Amniotic stem cell (primary cell): ENCODE measurements at places on chromosomes 2 and 18.

DNA sequence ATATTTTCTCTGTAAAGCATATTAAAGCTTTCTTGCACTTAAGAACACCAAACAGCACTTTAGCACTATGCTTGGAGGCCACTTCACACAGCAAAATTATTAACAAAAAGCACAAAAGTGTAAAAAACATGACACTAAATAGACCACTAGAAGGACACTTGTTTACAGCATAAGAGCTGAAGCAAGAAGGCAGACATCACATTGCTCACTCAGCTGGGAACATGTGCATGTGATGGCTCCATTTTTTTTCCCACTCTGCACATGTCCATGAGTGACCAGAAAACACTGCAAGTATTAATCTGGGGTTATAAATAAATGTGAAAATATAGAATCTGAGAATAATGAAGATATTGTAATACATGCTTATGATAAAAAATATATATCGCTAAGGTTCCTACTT, 103.1 kb upstream of the MAPRE2 start:
- no peak for DNase-seq

DNA sequence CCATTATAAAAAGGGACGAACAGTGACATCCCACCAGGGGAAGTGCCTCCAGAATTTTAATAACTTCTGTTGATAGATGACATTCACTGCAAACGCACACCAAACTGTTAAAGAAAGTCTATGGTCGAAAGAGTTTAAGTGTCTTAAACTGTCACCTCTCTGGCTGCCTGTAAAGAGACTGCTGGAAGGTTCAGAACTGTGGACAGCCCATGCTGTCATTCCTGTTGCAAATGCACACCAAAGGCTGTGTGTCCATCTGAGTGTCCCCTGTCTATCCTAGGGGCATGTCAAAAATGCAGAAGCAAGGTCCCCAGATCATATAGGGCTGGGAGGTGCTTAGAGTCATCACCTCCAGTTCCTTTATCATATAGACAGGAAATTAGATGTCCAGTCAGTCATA, 171.8 kb downstream of the CYRIA start:
- no peak for DNase-seq

DNA sequence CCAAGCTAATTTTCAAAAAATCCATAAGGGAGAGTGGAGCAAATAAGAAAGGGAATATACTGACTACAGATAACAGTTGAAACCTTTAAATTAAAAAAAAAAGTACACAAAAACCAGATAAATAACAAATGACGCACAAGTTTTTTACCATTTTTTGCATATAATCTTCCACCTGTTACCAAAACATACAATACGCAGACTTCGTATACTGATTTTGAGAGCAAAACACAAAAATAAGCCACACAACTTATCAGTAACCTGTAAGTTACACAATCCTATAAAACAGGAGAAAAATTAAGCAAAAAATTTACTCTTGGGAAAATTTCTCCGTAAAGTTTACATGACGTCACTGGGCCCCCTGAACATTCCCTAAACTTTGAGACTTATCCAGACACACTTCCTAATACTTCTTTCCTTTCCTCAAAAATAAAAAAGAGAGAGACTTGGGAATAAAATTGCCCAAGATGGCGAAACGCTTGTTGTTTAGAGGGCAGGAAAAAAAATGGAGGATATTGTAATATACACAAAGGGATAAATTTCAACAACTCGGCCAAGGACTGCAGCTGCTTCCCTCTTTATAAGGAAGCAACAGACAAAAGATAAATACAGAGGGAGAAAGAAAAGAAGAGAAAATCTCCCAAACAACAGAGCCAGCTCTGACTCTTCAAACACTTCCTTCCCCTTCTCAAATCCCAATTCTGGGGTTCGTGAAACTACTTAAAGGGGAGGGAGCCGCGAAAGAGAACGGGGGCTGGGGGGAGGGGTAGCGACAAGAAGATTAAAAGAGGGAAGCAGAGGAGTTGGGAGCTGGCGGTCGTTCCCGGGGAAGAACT, 1.6 kb downstream of the BAZ2B start:
- no peak for DNase-seq

DNA sequence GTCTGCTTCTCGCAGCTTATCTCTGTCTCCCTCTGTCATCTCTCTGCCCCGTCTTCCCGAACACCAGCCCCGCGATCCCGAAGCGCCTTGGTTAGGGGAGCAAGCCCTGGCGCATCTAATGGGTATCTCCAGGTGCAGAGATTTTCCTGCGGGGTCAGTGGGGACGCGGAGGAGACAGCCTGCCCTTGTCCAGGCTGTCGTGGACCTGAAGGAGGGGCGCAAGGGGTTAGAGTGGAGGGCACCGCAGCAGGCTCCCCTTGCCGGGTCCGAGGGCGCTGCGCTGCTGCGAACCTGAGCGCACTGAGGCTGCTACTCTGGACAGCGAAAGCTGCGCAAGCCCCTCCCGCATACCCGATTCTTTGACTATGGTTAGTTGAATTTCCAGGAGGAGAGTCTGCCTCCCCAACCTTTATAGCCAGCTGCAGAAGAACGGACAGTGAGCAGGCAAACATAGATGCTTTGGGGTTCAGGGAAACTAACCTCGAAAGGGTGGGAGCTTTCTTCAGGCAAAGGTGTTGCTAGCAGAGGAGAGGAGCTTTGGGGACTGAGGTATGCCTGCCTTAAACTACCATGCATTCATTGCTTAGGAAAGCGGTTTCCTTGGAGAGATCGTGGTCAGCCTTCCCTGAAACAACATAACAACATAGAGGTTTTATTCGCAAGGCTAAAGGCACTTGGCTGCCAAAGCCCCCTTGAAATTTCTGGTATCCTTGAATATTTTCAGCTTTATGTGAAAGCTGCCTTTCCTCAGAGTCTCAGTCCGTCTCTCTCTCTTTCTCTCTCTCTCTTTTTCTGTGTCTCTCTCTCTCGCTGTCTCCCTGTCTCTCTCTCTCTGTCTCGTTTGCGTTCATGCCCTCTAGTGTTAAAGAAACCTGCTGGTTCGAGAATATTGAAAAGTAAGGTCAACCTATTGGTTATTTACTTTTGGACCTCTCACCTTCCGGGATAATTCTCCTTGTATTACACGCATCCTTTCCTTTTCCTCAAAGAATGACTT, 1.6 kb downstream of the GALNT13 start:
- no peak for DNase-seq

GRCh38 chr18:42290318-42291307, 335.6 kb downstream of the PIK3C3 start:
- DNase-seq, result no peak

- no peak for DNase-seq
These were observed 2.2 kb upstream of the SCN2A start for GRCh38 chr2:165237056-165237455.

DNA sequence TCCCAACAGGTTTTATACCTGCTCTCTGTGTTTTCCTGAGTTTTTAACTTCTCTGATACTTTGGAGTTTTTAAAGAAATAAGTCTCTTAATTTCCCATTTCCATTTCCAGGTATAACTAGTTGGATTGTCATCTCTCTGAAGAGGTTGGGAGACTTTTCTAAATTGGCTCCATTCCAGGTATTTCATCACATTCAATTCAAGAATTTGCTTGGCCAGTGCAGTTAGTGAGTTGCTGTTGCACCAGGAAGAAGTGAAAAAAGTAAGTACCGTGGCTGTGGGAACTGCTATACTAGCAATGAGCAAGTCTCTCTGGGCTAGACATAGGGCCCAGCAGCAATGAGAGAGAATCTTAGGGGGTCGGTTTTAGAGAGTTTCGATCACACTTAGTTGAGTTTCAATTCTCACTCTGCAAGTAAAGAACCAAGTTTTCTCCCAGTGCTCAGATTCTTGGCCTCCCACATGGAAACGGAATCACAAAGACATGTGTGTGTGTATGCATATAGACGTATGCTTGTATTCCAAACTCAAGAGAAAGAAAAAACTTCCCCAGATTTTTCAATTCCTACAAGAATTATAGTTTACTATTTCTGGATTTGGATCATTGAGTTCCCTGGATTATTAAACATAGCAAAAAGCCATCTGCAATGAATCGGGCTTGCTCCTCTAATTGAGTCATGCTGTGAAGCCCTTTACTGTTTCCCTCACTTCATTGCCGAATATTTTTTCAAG, 894.4 kb downstream of the BCL11A start:
- no peak for DNase-seq

DNA sequence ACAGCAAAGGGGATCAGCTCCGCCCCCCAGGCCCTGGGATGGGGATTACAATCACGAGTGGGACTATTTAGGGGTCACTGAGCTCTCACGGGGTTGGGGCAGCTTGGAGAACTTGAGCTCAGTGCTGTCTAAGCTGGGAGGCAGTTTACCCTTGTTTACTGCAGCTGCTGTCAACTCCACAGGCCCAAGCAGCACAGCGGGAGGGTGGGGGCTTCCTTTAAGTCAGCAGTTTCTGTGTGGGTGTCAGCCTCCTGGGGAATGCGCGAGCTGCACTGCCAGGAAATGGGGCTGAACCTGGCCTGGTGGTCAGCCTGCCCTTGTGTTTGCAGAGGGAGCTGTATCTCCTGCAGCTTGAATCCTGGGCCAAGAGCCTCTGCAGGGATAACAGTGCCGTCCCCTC, 29.8 kb downstream of the TOGARAM2 start:
- DNase-seq, result no peak

GRCh38 chr2:232981356-232981755, 31.7 kb downstream of the NGEF start:
- no peak for DNase-seq

DNA sequence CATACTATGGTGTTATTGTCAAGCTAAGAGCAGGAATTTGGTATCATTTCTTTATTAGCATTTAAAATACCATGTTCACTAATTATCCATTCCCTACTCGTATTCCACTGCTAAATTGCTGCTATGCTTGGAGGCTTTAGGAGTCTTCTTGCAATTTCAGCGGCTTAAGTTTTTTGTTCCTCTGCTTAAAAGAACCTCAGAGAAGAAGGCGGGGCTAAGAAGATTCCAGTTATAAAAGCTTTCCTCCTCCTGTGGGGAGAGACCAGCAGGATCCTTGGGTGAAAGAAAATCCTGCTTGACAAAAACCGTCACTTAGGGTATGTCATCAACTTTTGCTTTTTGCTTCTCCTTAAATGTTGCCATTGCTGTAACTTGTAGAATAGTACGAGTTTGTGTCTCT, at the start of gene TRPM8:
TSS of gene TRPM8 (plus strand) at position 258 of the 400 bp plus-strand sequence. CDS start 9,165 bp downstream, outside the sequence.
- DNase-seq, result no peak

GRCh38 chr18:13125191-13125590, 93.4 kb upstream of the LDLRAD4 start:
- no peak for DNase-seq

GRCh38 chr2:130334026-130334425, 8.7 kb upstream of the IMP4 start:
- no peak for DNase-seq

GRCh38 chr2:20384953-20385352, 34.3 kb upstream of the PUM2 start:
- no peak for DNase-seq

GRCh38 chr2:109195193-109196045, 66.4 kb downstream of the SH3RF3 start:
- no peak for DNase-seq

GRCh38 chr18:75124551-75124950, 84.4 kb downstream of the PTGR3 start:
- no peak for DNase-seq

GRCh38 chr2:145029081-145029480, 509.2 kb upstream of the ZEB2 start:
- DNase-seq, result no peak

- DNase-seq, result no peak
These were observed 274.6 kb upstream of the CCDC68 start for GRCh38 chr18:55233857-55234256.

GRCh38 chr18:79680100-79680879, 687 bp downstream of the CTDP1 start:
- peak; percentile 35 for DNase-seq

DNA sequence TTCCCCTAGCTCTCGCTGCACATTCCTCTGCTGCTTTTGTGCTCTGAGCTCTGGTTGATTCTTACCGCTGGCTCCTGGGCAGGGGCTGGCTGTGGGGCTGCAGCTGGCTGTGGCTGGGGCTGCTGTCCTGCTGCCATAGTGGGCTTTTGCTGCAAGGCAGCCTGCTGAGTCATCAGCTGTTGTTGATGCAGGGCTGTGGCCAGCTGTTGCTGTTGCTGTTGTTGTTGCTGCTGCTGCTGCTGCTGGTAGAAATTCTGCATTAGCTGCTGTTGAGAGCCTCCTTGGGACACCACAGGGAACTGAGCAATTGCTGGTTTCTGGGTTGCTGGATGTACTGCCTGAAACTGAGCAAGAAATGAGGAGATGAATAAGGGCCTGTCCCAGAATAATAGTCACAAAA, 77.2 kb upstream of the NFU1 start:
- DNase-seq, result peak; percentile 20

DNA sequence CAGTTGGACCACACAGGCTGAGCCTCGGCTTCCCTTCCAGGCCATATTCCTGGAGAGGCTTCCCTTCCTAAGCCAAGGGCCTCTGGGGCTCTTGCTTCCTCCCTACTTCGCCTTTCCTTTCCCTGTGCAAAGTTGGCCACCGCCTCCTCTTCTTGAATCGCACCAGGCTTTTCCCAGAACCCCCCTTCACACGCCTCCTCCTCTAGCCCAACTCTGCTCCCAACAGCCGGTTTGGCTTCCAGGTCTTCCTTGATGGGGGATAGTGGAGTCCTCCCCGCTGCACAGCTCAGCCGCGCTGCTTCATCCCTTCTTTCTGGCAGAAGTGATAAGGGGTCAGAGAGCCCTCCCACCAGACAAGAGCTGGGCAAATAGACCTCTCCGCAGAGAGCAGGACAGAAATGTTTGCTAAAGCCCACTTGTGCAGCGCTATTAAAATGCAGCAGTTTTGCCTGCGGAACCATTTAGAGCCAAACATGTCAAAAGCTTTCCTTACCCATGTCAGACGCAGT, 56.4 kb downstream of the SNORC start:
- no peak for DNase-seq

- no peak for DNase-seq
These were observed 156.2 kb downstream of the WDSUB1 start for GRCh38 chr2:159130302-159130701.

DNA sequence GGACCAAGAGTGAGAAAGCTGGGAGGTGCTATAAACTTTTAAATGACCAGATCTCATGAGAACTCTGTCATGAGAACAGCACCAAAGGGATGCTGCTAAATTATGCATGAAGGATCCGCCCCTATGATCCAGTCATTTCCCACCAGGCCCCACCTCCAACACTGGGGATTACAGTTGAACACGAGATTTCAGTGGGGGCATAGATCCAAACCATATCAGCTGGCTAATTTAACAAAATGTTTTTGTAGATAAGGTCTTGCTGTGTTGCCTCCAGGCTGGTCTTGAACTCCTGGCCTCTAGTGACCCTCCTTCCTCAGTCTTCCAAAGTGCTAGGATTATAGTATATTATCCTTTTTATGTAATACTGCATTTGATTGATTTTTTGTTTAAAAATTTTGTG, 56.0 kb downstream of the NBEAL1 start:
- no peak for DNase-seq

DNA sequence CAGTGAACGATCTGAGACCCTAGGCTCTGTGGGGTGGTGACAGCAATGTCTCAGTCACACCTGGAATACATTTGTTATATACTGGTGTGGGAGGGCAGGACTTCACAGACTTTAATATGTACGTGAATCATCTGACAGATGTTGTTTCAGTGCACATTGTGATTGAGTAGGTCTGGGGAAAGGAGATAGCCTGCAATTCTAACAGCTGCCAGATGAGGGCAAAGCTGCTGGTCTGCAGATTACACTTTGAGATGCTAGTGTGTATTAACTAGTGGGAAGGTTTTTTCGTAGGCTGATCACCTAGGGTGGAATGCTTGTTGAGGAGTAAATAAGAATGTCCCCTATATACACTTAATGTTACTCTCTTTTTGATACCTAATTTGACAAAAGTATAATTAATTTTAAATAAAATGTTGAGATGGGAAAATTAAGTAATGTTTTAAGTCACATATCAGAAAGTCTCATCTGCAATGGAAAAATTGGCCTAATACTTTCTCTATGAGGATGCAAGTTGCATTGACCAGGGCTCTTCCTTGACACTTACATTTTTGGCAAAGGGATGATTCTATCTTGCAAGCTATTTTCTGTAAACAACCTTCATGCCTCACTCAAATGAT, 496.9 kb upstream of the HNMT start:
- DNase-seq, result no peak
